ENCODE measurements at places on chromosomes 11 and 22.

GRCh38 chr11:62921573-62922188, 518 bp upstream of the CHRM1 start:
- no peak for DNase-seq

DNA sequence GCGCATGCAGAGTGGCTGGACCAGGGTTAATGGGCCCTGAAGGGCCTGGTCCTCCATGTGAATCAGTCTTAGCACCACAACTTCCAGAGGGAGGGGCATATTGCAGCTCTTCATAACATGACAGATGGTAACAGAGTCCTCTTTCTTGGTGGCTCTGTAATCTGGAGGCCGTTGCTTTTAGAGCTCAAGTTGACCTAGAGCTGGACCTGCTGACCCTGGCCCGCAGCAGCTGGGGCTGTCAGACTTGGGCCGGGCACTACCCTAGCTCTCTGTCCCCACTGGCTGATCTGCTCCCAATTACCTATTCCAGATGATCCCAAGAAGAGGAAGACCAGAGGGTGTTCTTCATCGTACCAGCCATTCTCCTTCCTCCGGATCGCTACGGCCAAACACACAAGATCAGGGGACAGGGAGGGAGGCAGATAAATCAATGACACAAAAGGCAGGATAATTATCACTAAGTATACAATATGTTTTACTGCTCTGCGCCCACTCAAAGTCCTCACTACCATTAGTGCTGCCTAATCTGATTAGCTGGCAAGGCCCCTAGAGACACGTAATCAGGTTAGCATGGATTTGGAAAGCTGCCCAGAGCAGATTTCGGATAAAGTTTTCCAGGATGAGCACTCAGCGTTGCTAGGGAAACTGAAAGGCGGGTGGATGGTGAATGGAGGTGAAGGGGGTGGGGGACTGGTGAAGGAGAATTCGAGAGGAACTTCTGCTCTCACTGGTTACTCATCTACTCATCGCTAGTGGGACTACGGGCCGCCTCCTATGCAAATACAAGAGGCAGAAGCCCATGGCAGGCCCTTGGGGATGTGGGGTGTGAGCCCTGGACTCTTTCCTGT, 64.5 kb upstream of the PHOX2A start:
- no peak for DNase-seq

GRCh38 chr11:34148504-34149165, 43.2 kb downstream of the NAT10 start:
- DNase-seq = no peak

DNA sequence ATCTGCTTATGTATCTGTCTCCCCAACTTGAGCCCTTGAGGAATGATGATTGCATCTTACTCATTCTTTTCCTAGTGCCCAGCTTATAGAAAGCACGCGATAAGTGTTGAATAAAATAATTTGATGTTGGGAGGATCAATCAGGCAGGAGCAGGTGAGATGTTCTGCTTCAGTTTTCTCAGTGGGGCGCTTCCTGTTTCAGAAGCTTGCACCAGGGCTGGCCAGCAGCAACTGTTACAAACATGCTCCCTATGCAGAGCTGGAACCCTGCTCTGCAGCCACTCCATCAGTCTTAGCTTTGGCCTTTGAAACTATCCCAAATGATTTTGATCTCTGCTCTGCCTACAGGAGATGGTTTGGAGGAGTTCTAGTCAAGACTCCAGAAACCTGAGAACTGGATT, 3.9 kb downstream of the ENDOD1 start:
- DNase-seq = no peak

DNA sequence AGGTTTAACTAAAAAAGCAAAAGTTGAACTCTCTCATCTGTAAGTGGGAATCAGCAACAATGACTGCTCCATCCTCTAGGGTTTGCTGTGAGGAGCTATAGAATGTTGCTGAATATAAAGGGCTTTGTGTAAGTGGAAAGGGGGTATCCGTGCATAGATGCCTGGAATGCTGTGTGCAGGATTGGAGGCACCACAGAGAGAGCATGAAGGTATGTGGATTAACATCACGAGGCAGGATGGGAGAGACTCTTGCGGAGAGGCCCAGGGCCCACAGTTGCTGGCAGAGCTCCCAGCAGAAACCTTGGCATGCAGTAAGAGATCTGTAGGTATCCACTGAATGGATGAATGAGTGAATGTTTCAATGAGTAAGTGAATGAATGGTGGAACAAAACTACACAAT, 298.7 kb upstream of the DDI1 start:
- DNase-seq = no peak

DNA sequence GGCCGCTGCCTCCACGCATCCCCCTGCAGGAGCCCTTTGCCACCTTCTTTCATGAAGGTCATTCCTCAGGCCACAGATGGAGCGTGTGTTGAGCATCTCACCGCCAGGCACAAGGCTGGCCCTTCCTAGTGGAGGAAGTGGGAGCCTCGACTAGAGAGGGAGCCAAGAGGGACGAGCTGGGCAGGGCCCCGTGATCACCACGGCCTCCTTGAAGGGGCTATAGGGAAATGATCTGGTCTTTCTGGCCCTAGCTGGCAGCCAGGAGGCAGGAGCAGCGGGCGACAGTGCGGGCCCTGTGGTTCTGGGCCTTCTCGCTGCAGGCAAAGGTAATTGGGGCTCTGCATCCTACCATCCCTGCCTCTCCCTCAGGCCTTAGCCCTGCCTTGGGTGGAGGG, 49.1 kb downstream of the PISD start:
- DNase-seq = peak; percentile 36

- peak; percentile 29 for DNase-seq
Observed at GRCh38 chr22:49325531-49326395, 501.9 kb downstream of the BRD1 start.

DNA sequence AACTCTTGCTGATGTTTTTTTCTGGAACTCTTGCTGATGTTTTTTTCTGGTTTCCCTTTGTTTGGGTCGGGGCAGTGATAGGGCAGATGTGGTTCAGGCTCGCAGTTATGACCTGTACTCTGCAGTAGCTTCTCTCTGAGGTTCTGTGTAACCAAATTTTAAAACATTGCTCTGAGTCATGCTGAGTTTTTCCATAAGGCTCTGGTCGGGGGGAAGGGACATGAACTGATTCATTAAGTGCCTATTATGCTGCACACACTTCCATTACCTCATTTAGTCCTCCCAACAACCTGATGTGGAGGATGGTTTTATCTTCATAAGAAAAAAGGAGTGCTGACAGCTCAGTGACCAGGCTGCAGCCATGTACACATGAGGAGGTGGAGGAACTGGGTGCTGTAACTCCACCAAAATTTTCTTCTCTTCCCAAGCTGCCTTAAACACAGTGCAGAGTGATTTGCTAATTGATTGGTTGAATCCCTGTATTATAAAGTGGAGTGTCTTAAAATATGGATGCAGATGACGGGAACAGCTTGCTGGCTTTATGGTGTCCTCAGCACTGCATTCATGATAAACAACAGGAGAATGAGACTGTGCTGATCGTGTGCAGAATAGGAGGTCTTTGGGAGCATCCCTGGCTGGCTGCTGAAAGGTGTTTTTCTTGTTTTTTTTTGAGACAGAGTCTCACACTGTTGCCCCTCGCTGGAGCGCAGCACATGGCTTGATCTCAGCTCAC, 19.1 kb downstream of the TNRC6B start:
- no peak for DNase-seq

DNA sequence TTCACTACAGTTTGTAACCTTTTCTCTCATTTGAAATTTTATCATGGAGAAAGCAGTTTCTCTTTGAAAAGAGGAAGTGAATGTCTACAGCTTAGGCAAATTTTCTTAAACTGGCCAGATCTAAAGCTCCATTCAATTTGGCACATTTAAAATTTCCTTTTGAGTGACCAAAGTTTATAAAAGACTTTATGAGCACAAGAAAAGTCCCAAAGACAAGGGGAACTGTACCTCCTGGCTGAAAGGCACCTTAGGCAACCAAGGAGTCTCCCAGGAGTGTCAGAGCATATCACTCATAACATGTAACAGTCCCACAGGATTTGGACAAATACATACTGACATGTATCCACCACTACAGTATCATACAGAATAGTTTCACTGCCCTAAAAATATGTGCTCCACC, 41.3 kb downstream of the NARS2 start:
- DNase-seq = no peak
